PC-9 (cell line): ENCODE measurements at places on chromosomes 6 and 20. TPM values are rescaled to one million over a fixed set of nuclear protein-coding genes. Genes with fewer than 3 reads are reported as not detected.

VSX1 gene
- total RNA-seq: 0.65 and 1.5 TPM in 2 replicates

CGA gene
- not detected in 2 replicates for total RNA-seq

GMEB2 gene
- total RNA-seq: 18.9 and 19.3 TPM in 2 replicates

TGIF2 gene
- 15.7 and 18.3 TPM in 2 replicates for total RNA-seq

SLA2 gene
- not detected in 2 replicates for total RNA-seq

RSPO3 gene
- total RNA-seq: not detected in 2 replicates

RBBP8NL gene
- 8.7 and 14.0 TPM in 2 replicates for total RNA-seq

ANKRD66 gene
- total RNA-seq: not detected in 2 replicates

GPX6 gene
- not detected in 2 replicates for total RNA-seq

BTNL2 gene
- total RNA-seq: not detected in 2 replicates

PHACTR1 gene
- not detected in 2 replicates for total RNA-seq

SPDEF gene
- 0.85 and 1.4 TPM in 2 replicates for total RNA-seq

SUPT3H gene
- 9.0 and 9.2 TPM in 2 replicates for total RNA-seq

PRICKLE4 gene
- total RNA-seq: 8.4 and 9.2 TPM in 2 replicates

CST2 gene
- total RNA-seq: not detected in 2 replicates
